ENCODE measurements at places on chromosomes 6 and 20.
A peak's percentile ranks its signal among the peaks of the same experiment; 100 is the strongest.

DNA sequence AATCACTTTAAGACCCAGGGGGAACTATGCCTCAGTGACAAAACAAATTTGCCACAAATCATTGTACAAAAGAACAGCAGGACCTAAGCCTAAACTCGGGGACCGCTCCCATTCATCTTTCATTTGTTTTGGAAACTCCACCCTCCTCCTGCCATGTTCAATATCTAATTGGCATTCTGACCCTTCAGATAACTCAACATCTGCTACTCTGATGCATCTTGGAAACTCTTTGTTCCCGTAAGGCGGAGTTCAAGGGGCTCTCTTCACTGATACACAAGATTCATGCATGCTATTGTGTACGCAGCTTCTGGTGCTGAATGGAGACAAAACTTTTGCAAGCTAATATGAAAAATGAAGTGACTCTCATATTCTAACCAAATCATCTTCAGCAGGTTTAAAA is 187.6 kb downstream of the ZFP64 start:
- DNase-seq: no peak

DNA sequence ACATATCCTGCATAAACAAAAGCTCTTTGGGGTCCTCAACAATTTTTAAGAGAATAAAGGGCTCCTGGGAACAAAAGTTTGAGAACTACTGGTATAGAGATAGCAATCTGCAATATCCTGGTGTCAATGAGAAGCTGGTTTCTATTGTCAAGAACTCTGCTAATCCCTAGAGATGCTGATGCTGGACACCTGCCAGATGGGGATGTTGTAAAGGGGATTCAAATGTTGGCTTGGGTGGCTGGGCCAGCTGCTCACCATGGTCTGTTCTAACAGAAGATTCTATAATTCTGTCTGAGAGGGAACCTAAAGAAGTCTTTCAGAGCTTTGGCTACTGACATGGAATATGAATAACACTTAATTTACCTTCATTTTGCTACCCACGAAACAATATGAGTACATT is 137.8 kb downstream of the BTBD9 start:
- DNase-seq: no peak

DNA sequence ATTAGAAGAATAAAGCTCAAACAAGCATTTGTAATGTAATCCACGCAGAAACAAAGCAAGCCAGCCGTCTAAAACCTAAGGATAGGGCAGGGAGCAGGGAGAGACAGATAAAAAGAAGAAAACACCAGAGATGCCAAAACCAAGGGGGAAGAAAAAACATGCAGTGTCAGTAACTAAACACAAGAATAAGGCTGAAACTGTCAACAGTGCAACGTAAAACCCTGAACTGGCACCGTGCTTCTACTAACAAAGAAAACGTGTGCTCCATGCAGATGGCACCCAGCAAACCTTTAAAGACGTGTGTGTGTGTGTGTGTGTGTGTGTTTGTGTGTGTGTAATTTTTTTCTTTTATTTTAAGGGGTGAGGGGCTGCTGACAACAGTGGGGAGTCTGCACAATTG is 88.4 kb upstream of the TAB2 start:
- no peak for DNase-seq

- DNase-seq: no peak
Measured at GRCh38 chr6:128156321-128157111, 255.7 kb upstream of the THEMIS start.

DNA sequence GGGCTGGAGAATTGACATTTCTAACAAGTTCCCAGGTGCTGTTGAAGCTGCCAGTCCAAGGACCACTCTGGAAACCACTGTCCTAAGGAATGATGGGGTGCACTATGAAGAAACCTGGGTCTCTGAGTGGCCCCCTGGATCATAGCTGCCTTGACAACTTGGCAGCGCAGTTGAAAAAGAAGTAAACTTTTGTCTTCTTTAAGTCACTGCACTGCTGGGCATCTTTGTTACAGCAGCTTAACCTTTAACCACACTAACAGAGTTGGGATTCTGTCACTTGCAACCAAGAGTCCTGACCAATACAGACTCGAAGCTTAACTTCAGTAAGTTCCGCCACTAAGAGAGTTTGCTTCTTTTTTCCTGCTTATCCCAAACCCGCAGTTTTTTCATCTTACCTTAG is 8.5 kb upstream of the KCNK15 start:
- no peak for DNase-seq

GRCh38 chr20:15836634-15837033 is 736.6 kb downstream of the KIF16B start:
- DNase-seq: no peak

- DNase-seq: no peak
Measured at GRCh38 chr6:144599615-144600014, 314.5 kb downstream of the UTRN start.

DNA sequence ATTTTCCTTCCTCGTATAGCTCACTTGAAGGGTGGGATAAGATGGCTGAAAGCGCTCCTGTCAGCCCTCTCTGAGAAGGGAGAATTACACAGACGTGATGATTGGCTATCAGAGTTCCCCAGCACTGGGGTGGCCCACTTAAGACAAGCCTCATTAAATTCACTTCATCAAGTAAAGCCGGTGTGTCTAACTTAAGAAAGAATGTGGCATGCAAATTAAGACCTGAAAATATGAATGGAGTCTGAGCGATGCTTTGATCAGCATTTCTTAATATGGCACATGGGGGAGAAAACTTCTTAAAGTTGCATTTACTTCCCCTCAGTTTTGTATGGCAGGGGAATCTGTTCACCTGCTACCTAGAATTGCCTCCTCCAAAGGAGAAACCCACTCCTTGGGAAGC is 369.3 kb downstream of the FARS2 start:
- DNase-seq: no peak

GRCh38 chr20:19460386-19460785 is 247.9 kb downstream of the SLC24A3 start:
- no peak for DNase-seq

DNA sequence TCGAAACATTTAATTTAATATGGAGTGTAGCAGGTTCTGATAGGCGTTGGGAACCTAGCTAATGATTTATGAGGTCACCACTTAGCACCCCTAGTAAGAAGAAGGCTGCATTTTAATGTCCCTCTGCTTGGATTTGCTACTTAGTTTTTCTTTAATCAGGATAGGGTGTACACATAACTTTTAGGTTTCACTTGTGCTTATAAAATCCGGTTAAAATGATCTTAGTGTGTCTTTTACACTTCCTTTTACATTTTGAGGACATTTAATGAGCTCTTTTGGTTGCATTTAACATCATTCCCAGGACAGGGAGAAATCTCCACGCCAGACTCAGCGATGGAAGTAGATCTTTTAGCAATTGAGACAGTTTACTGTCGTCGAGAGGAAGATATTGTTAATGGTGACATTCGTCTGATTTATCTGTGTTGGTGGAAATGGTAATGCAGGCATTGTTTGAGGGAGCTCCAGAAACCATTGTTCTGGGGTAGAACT is 5.6 kb downstream of the TFAP2A start:
- no peak for DNase-seq

- DNase-seq: no peak
Measured at GRCh38 chr6:17318435-17319165, 37.4 kb downstream of the RBM24 start.

GRCh38 chr6:151661928-151662327 is 145.6 kb upstream of the ESR1 start:
- DNase-seq: no peak

DNA sequence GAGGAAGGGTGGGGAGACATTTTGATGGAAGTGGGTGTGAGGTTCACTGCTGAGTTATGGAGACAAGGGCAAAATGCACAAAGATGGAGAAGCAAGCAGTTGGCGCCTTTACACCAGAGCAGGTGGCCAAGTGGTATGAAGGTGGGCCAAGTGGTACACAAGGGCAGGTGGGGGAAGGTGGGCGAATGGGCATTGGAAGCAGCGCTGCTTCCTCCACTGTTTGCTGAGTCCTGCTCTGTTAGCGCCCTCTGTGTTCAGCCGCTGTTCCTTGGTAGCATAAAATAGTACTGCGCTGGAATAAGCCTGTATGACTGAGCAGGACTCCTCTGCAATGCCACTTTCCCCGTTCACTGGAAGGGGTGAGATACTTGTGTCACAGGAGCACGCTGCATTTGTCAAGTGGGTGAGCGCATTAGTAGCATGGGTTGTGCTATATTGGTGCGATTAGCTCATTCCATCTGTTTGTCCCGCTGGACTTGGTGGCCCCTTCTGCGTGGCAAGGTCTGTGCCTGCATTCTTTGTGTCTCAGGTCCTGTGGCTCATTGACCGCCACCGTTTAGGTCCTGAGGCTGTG is 116.4 kb downstream of the TOX2 start:
- no peak for DNase-seq

DNA sequence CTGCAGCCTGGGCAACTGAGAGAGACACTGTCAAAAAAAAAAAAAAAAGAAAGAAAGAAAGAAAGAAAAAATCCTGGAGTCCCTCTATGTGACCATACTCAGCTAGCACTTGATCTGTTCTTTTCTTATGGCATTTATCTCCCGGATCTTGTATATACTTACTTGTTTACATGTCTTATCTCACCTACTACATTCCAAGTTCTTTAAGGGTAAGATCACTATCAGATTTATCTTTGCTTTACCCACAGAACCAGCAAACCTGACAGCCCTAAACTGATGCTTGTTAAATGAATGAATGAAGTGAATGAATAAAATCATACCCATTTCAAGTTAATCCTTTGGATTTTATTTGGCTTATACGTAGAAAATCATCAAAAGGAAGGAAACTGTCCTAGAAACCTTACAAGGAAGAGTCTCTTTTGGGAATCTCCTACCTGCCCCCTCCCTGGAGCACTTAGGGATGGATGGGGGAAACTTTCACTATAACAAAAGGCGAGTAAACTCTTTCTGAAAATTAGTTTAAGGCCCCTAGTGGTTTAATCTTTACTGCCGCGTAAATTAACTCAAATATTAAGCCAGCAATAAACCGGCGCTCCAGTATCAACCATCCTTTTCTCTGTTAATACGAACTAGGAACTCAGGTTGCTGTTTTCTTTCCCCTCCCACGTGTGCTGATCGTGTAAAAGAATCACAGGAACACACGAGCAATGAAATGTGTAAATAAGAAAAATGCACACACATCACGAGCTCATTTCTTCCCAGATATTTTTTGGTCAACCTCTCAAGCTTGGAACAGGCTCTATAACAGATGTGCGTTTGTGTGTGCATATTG is 1.3 kb upstream of the UTRN start:
- no peak for DNase-seq

GRCh38 chr20:18781509-18781908 is 32.1 kb upstream of the SCP2D1 start:
- no peak for DNase-seq

GRCh38 chr6:165308926-165309731 is at the start of gene C6orf118:
Gene C6orf118, minus strand, starts transcription at chr6:165309605. Its CDS starts 19 bp downstream, at chr6:165309586.
- DNase-seq: peak; percentile 10

DNA sequence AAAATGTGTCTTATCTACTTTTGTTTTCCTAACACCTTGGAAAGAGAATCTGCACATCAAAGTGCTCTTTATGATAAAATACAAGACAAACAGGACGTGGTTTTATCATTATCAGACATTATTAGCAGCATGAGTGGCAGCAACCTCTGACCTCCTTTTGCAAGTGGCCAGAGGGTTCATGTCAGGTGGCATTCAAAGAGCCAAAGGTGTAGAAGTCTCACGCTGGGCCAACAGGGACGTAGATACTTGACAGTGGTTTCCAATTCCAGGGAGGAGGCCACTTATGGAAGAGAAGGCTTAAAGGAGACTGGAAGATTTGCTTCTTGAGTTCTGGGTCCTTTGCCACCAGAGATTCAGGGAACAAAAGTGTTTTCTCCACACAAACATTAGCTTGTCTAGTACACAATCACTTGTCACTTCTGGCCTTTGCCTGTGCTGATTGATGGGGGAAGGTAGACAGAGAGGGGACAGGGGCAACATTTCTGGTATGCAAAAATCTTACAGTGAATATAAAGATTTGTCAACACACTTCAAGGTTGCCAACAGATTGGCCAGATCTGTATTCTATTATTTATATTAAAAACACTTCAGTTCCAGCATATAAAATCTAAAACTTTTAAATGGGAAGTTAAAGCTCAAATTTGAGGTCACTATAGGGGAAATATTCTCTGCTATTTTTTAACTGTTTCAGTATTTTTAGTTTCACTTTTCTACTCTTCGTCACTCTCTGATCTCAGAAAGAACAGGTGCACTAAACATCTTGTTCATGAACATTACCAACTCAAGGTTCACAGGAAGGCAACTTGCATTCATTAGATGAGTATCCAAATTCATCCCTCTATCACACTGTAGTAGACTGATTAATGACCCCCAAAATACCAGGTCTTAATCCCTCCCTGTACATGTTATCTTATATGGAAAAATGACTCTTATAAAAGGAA is 52.1 kb upstream of the FBXO30 start:
- DNase-seq: no peak

- DNase-seq: no peak
Measured at GRCh38 chr20:44790638-44791393, 19.5 kb downstream of the RIMS4 start.

DNA sequence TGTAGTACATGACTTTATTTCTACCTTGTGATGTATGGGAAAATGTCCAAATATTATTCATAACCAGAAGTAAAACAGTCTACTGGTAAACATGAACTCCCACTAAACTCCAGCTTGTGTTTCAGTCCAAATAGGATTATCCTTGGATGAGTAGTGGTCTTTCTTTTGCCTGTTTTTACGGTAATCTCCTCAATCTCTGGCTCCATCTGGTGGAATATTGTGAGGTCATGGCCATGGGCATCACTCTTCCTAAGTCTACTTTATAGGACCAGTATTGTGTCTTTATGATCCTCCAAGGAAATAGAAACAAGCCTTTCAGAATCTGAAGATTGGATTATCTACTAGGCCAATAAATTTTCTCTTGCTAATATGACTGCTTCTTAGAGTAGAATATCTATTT is 505.0 kb downstream of the BMP2 start:
- no peak for DNase-seq

Data from stimulated activated CD4-positive, alpha-beta T cell treated with anti-CD3 and anti-CD28 coated beads, Interleukin-15, amount 100 ng/mL, for 24 hours (primary cell).